ENCODE measurements at places on chromosomes 2 and 18.
A peak's percentile ranks its signal among the peaks of the same experiment; 100 is the strongest.

- DNase-seq = peak; percentile 14
Observed at GRCh38 chr2:188132385-188132784, 159.3 kb upstream of the GULP1 start.

GRCh38 chr18:3869848-3870247, 419.9 kb downstream of the TGIF1 start:
- no peak for DNase-seq

- no peak for DNase-seq
Observed at GRCh38 chr2:55891671-55892094, 31.9 kb downstream of the EFEMP1 start.

- DNase-seq = no peak
Observed at GRCh38 chr2:236086403-236086970, 81.7 kb downstream of the GBX2 start.

GRCh38 chr2:40721595-40721994, 269.7 kb upstream of the SLC8A1 start:
- DNase-seq = no peak

- no peak for DNase-seq
Observed at GRCh38 chr2:136020831-136021230, 35.4 kb upstream of the DARS1 start.

GRCh38 chr2:159366538-159366937, 80.0 kb upstream of the WDSUB1 start:
- DNase-seq = no peak

GRCh38 chr18:47944972-47945852, 14.8 kb upstream of the SMAD2 start:
- no peak for DNase-seq

DNA sequence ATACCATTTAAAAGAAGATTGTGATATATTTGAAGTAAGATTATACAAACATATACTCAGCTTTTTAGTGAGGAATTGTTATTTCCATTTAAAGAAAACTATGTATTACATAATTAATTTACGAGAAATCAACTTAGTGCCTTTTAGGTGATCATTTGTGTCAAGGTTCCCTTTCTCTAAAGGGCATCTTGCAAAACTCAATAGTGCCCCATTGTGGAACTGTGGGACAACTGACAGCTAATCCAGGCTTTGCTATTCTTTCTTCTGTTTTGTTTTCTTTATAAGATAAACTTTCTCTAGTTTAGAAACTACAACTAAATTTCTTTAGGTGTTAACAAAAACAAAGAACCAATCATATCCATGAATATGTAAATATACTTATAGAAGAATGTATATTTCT, 24.3 kb upstream of the VIT start:
- no peak for DNase-seq
